Stimulated activated CD4-positive, alpha-beta T cell treated with anti-CD3 and anti-CD28 coated beads, Interleukin-1b, Interleukin-23, amount 100 ng/mL, for 24 hours (primary cell): ENCODE measurements at places on chromosomes 7 and 10.

- DNase-seq, result no peak
These were observed 46.1 kb downstream of the PAX2 start for GRCh38 chr10:100791369-100792058.

DNA sequence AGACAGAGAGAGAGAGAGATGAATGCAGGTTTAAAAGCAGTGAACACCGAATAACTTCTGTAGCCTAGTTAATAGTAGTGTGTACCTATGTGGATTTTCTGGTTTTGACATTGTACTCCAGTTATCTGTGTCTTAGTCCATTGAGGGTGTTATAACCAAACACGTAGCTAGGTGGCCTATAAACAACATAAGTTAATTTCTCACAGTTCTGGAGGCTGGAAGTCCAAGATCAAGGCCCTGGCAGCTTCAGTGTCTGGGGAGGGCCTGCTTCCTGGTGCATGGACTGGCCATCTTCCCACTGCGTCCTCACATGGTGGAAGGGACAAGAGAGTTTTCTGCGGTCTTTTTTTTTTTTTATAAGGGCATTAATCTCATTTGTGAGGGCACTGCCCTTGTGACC lies 23.5 kb downstream of the AOC1 start:
- no peak for DNase-seq

DNA sequence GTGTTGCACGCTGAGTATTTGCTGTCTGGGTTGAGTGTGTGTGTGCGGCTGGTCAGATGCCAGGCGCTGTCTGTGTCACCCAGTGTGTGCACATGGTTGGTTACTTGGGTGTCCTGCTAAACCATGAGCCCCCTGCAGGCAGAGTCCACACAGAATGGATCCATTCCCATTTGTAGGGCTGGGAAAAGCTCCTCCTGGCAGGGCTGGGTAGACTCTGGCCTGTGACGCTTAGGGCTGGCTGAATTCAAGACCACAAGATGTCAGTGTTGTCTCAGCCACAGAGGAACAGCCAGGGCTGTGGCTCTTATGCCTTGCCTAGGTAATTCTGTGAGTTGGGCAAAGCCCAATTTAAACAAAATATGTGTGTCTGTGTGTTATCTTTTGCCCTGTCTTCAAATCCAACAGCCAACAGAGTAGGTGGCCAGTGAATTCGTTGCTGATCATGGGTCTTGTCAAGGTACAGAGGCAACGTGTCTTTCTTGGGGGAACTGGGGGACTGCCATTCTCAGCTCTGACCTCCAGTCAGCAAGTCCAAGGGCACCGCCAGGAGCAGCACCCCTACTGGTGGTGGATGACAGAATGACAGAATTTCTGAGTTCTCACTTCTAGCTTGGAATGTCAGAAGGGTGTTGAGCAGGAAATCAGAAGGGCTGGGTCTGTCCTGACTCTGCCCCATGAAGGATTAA lies 285.1 kb downstream of the CCSER2 start:
- DNase-seq, result no peak

DNA sequence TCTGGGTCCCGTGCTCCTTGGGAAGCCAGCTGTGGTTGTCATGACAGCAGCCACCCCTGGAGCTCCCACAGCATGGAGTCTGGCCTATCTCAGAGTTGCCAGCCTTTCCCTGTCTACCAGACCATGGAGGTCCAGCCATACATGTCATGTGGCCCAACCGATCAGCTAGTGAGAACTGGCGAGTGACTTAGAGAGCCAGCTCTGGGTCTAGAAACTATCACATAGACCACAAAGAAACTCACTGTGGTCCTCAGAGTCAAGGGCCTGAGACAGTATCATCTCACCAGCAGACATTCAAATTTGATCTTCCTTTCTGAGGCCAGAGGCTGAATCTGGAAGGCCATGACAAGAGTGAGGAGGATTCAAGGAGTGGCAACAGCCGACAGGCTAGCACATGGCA lies 223.3 kb upstream of the GPR26 start:
- no peak for DNase-seq

DNA sequence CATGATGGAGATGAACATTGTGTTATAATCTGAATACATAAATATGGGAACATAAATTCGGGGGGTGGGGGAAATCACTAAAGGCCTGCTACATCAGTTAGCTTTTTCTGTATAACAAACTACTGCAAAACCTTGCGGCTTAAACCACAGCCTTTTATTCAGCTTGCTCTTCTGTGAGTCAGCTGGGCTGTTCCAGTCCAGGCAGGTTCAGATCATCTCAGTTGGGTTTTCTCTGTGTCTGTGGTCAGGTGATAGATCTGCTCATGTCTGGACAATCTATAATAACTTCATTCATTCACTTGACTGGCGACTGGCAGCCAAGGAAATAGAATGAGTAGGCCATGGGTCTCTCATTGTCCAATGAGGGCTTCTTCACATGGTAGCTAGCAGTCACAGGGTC lies 23.5 kb downstream of the HTR7 start:
- no peak for DNase-seq

GRCh38 chr10:34413214-34413613 lies 401.9 kb downstream of the PARD3 start:
- no peak for DNase-seq

DNA sequence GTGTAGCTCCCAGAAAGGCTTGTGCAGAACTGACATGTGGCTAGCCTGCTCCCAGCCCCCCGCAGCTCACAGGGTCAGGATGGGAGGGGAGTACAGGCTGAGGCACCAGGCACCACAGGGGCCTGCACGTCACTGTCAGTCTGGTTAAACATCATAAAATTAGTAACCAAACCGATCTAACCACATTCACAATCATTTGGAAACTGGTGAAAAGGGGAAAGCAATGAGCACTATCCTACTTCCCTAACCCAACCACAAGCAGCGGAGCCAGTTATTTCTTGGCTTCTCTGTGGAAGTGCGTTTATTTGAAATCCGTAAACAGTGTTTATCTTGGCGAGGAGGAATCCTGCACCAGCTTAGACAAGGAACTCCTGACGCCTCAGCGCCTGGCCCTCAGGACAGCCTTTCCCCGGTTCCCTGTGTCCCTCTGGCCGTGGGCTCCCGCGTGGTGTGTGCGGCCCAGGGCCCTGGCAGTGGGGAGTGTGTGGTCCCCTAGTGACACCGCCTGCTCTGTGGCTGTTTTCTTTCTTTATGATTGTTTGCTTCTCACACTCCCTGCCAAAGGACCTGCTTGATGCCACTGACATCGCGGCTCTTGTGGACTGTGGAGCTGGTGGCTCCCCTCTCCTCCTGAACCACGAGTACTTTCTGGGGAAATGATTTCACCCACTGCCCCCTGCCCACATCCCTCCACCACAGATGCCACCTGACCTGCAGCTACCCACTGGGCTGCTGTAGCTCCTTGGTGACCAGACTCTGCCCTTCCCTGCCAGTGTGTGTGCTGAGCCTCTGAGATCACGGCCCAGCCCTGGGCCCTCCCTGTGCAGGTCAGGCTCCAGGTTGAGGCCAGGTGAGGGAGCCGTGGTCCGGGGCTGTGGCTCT lies 38.0 kb downstream of the INPP5A start:
- DNase-seq, result no peak

DNA sequence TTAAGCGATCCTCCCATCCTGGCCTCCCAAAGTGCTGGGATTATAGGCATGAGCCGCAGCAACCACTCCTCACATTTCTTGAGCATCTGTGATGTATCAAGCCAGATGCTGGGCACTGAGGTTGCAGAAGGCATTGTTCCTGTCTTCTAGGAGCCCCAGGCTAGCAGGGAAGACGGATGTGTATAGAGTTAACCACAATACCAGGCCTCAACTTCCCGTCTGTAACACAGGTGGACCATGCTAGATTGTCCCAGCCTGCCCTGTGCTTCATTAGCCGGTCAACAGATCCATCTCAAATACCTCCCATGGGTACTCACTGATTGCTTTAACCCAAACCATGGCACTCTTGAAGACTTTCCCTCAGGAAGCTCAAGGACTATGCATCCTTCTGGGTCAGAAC lies 1.8 kb upstream of the CLDN4 start:
- no peak for DNase-seq
